ENCODE measurements at places on chromosomes 5 and 9.

DNA sequence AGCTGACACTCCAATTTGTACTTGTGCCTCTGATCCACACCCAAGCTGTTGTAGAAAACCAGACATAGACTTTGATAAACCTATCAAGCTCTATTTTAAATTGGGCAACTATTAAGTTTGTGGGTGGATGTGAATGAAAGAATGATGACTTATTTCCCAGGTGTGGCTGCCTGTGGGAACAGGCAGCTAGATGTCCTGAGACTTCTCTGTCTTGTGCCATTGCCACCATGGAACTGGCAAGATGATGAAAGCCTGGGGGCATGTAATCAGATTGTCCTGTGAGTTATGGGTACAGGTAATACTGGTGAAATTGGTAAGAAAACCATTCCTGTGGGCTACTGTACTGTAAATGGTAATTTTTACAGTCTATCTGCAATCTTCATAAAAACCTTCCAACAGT lies 57.5 kb downstream of the CEMIP2 start:
- DNase-seq = no peak

GRCh38 chr5:135999406-136000139 lies 29.2 kb upstream of the TGFBI start:
- no peak for DNase-seq

GRCh38 chr5:87126869-87127268 lies 140.8 kb upstream of the RASA1 start:
- no peak for DNase-seq

DNA sequence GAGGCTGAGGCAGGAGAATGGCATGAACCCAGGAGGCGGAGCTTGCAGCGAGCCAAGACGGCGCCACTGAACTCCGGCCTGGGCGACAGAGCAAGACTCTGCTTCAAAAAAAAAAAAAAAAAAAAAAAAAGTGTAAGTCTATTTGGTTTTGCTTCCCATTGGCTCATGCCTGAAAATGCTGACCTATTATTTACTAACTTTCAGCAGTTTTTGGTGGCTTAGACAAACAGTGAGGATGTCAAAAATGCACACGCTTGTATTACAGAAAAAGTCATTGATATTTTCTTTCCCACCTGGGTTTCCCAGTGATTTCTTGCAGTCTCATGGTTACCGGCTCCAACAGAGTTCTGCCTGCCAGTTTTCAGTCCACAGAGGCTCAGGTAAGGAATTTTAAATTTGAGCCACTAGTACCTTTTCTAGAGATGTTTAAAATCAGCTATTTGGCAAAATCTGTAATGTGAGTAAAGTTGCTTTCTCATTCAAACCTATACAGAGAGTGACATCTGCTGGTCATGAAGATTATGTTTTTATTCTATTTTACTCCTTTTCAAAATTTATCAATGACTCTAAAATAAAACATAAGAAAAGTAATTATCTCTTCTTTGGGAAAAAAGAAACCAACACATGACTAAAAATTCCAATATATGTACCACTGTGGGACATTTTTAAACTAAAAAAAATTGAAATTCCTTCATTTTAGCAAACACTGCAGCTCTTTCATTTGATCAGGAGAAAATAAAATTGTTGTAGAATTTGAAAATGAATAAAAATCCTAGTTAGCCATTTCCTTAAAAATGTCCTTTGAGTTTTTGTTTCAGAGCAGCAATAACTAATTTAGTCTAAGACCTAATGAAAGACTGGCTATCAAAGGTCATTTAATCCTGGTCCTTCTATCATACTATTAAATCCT lies 8.8 kb downstream of the FAM200C start:
- DNase-seq = no peak

DNA sequence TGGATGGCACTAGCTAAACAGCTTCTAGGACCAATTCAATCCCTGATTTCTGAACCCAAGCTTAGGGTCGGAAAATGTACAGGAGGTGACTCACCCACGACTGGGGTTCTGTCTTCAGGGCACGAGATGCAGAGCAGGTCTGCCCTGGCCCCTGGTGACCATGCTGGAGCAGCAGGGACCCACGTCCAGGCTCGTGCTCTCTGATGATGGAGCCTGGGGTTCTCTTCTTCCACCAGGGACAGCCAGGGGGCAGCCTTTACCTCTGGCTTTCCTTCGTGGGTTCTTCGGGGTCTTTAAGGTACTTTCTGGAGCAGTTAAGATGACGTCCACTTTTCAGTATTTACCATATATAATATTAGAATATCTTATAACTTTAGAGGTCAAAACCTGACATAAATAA lies 2.1 kb downstream of the CFAP77 start:
- DNase-seq = no peak

DNA sequence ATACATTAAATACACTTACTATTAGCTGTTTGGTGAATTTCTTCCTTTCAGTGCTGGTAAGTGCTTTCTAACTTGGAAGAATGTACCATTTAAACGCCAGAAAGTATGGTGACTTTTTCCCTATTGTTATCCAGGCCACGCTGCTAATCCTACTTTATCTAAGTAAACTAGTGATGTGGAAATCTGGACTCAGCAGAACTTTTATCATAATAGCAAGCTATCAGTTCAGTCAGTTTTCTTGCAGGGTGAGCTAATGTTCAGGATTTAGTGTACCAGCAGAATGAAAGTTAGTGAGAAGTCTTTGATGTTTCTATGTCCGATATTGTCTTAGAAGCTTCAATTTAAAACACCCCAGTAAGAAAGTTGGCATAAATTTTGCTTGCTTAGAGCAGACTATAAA lies 72.2 kb downstream of the HSD17B4 start:
- no peak for DNase-seq

DNA sequence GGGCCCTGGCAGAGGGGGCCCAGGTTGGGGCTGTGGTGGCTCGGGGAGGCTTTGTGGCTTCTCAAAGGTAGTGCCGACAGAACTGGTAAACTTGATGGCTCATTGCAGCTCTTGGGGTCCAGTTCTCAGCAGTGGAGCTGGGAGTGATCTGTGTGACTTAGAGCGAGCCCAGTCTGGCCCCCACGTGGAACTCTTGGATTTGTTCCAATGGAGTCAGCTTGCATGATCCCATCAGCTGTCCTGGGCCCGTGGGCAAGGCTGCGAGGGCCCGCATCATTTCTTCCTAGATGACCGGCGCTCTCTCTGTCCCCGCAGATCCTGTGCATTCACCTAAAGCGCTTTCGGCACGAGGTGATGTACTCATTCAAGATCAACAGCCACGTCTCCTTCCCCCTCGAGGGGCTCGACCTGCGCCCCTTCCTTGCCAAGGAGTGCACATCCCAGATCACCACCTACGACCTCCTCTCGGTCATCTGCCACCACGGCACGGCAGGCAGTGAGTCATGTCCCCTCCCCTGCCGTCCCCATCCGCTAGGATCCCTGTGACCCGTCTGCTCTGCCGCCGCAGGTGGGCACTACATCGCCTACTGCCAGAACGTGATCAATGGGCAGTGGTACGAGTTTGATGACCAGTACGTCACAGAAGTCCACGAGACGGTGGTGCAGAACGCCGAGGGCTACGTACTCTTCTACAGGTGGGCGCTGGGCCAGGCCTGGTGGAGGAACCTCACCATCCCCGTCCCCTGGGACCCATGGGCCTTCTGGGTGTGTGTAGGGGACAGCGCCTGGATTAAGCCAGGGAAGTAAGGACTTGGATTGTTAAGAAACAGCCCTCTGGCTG lies 39.2 kb downstream of the USP20 start:
- no peak for DNase-seq

DNA sequence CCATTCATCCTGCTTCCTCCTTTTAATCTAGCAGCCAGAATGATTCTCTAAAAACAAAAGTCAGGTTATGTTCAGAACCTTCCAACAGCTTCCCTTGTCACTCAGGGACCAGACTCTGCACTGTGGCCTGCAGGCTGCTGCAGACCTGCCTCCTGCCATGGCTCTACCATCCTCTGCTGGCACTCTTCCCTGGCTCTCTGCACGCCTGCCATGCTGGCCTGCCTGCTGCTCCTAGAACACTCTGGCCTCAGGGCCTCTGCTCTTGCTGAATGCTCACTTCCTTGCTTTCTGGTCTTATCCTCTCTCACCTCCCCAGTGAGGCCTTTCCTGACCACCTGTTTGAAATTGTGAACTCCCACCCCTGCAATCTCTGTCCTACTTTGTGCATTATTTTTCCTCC lies 149.4 kb downstream of the CD180 start:
- DNase-seq = no peak

- DNase-seq = no peak
Observed at GRCh38 chr5:91269198-91269597, 113.9 kb downstream of the ARRDC3 start.

DNA sequence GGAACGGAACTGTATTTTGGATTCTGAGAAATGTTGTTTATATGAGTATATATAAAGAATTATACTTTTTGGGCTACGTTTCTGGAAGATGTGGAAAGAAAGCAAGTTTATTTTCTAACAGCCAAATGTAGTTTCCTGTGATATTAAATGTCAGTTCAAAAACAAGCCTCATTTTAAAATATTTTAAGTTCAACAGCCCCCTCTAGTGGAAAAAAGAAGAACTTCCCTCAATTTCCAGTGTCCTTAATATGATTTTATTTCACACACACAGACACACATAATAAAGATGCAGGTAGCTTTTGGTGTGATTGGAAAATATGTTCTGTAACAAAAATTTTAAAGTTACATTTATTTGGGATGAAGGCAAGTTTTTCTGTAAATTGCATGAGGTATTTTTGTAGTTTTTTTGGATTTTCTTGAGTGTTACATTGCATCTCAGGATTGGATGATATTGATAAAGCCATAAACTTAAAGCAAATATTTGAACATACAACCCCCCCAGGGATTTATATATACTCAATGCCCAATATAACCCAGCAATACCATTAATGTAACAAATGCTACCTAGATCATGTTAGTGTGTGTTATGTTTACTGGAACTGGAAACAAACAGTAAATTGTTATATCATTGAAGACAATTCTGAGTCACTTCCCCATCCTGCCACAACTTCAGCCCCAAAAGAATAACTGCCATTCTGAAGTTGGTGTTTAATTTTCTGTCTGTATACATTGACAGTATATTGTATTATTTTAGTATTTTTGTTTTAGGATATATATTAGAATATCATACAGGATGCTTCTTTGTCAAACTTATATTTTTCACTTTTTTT lies 54.0 kb downstream of the CCDC171 start:
- DNase-seq = no peak

GRCh38 chr5:17255471-17256021 lies 38.1 kb downstream of the BASP1 start:
- no peak for DNase-seq

GRCh38 chr5:179237770-179238627 lies 107.3 kb downstream of the ADAMTS2 start:
- DNase-seq = no peak

Measured in dorsolateral prefrontal cortex (tissue), 122 donors.